ENCODE measurements at places on chromosomes 16 and 17. TPM values are rescaled to one million over a fixed set of nuclear protein-coding genes. Genes with fewer than 3 reads are reported as not detected.

DNA sequence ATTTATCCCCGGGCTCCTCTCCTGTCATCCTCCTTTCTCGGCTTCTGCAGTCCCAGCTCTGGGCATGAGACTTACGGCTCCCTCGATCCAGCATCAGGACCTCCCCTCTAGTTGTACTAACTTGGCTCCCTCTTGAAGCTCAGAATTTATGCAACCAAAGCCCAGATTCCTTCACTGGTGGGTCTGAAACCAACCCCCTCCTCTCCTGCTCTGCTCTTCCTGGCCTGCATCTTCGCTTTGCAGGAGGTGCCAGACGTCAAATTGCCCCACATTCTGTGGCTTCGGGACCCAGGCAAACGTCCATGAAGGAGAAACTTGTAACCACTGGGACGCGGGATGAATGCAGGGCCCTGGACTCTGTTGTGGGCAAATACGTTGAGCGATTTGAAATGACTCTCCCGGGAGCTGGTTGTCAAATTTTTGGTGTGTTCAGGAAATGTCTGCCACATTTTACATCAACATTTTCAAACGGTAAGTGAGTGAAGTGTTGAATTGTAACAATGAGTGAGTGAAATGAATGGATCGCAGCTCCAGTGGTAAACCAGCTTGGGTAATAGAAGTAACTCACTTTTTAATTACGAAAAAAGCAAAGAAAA lies 29.3 kb upstream of the ELAC2 start:
- no peaks in the 10 kb centered on the region for H3K27me3 ChIP-seq
- H3K4me3 ChIP-seq, result no peak overlapping the region
- no peaks in the 10 kb centered on the region for H3K36me3 ChIP-seq
- no peak for DNase-seq
- H3K27ac ChIP-seq, result no peak overlapping the region
- H3K4me1 ChIP-seq, result no peaks in the 10 kb centered on the region

DNA sequence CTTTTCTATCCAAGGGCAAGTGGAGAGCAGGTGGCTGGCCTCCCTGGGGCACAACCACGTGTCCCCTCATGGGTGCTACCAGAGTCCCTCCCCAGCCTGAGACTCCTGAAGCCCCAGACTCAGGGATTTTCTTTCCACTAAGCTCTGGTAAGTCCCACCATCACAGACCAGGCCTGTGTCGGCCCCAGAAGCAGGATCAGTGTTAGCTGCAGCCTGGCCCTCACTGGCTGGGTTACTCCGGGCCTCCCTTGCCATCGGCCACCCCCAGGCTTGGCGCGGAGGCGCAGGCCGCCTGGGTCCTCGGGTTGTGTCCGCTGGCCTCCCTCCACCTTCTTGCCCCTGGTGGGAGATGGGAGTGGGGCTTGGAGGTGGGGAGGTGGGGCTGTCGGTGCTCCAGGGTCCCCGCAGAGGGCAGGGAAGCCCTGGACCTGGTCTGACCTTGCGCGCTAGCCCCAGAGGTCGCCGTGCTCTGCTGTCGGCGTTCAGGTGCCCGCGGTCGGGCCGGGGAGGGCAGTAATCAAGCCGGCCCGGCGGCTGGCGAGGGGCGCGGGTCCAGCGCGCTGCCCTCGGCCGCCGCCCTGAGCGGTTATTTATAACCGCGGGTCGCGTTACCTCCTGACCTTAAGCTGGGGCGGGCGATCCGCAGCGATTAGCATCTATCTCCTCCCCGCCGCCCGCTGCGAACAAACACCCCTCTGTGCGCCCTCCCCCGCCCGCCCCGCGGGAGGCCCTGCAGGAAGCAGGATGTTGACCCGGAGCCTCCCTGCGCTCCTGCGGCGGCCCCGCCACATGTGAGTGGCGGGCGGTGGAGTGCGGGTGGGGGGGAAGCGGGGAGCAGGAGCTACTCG lies 78.1 kb upstream of the TOB1 start:
- peak overlapping the region; percentile 89 for H3K27ac ChIP-seq
- peaks cover 40% of the 10 kb centered on the region for H3K4me1 ChIP-seq
- peak; percentile 91 for DNase-seq
- no peak overlapping the region for H3K4me3 ChIP-seq
- H3K36me3 ChIP-seq, result no peaks in the 10 kb centered on the region
- H3K27me3 ChIP-seq, result no peaks in the 10 kb centered on the region

- peak overlapping the region; percentile 49 for H3K27ac ChIP-seq
- no peak for DNase-seq
- no peaks in the 10 kb centered on the region for H3K36me3 ChIP-seq
- no peaks in the 10 kb centered on the region for H3K4me1 ChIP-seq
- H3K27me3 ChIP-seq, result no peaks in the 10 kb centered on the region
Measured at GRCh38 chr17:77874303-77875050, 84.0 kb upstream of the TNRC6C start.

DNA sequence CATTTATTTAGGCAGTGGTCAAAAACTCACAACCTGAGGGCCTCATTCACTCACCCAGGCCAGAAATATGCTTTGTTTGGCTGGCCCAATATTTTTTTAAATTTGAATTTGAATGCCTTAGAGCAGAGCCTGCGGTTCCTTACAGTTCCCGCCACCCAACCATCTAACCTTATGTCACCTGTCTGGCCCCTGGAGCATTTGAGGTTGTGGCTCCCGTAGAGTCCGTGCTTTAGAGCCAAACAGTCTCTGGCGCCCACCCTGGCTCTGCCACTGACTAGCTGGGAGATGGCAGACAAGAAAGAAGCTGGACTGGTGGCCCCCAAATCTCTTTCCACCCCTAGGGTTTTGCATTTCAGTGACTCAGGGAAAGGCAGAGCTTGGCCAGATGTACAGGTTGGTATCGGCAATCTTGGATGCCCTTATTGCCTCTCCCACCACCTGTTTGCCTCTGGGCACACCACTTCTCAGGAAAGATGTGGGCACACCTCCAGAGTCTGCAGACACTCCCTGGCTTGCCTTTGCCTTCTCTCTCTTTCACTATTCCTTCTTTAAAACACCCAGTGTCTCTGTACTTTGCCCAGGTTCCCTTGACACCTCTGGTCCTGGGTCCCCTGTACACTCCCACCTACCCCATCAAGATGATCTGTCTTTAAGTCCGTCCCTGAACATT lies 1.9 kb upstream of the MAP3K14 start:
- no peaks in the 10 kb centered on the region for H3K36me3 ChIP-seq
- H3K4me3 ChIP-seq, result no peak overlapping the region
- DNase-seq, result no peak
- peaks cover 32% of the 10 kb centered on the region for H3K4me1 ChIP-seq
- peak overlapping the region; percentile 70 for H3K27ac ChIP-seq

Gene HAP1
- 0.44 TPM for polyA plus RNA-seq

Gene PRAC2
- polyA plus RNA-seq, result not detected

- peaks cover 2% of the 10 kb centered on the region for H3K4me1 ChIP-seq
Measured at GRCh38 chr16:69113216-69113615, 7.8 kb downstream of the HAS3 start.

All from hepatocyte (in vitro differentiated cells).